Psoas muscle (tissue), 8 donors: ENCODE measurements at places on chromosomes 16 and 17. TPM values are rescaled to one million over a fixed set of nuclear protein-coding genes. Genes with fewer than 3 reads are reported as not detected.

GRCh38 chr17:50457621-50458020 is 11.1 kb downstream of the CHAD start:
- H3K27me3 ChIP-seq, result no peaks in the 10 kb centered on the region
- peaks cover 4% of the 10 kb centered on the region for H3K36me3 ChIP-seq
- no peak overlapping the region for H3K27ac ChIP-seq

- no peaks in the 10 kb centered on the region for H3K36me3 ChIP-seq
- no peaks in the 10 kb centered on the region for H3K27me3 ChIP-seq
- no peak within 1 kb of the TSS for H3K27ac ChIP-seq
These were observed at the start of gene CHST5 for GRCh38 chr16:75535901-75536300. TSS of gene CHST5 (minus strand) at chr16:75536108. CDS start at chr16:75530384, 5,724 bp downstream.

- peak overlapping the region; percentile 66 for H3K27ac ChIP-seq
- DNase-seq, result peak; percentile 83
- H3K4me1 ChIP-seq, result peaks cover 5% of the 10 kb centered on the region
- H3K27me3 ChIP-seq, result no peaks in the 10 kb centered on the region
These were observed 792 bp downstream of the TMEM231 start for GRCh38 chr16:75555213-75555706.

- H3K27ac ChIP-seq, result no peak overlapping the region
- H3K4me3 ChIP-seq, result no peak overlapping the region
- no peaks in the 10 kb centered on the region for H3K36me3 ChIP-seq
- no peaks in the 10 kb centered on the region for H3K27me3 ChIP-seq
- no peak for DNase-seq
These were observed 97.1 kb downstream of the KCNJ2 start for GRCh38 chr17:70266394-70266793.

DNA sequence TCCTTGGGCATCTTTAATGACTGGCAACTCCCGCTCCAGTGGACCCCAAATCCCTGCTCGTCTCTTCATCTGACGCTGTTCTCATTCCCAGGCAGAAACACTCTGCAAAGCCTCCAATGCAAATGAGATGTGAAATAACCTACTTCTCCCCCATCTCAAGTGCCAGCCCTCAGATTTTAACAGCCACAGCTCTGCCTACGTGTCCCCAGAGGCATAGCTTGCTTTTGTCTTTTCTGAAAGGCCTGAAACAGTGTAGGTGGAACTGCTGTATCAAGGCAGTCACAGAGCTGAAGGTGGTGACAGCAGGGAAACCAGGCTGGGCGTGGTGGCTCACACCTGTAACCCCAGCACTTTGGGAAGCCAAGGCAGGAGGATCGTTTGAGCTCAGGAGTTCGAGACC is 14.7 kb downstream of the RPH3AL start:
- no peak overlapping the region for H3K27ac ChIP-seq
- no peak overlapping the region for H3K4me3 ChIP-seq
- peaks cover 19% of the 10 kb centered on the region for H3K4me1 ChIP-seq
- no peaks in the 10 kb centered on the region for H3K36me3 ChIP-seq

GRCh38 chr17:29709866-29710519 is 87.3 kb upstream of the CORO6 start:
- H3K36me3 ChIP-seq, result no peaks in the 10 kb centered on the region
- peak overlapping the region; percentile 57 for H3K4me3 ChIP-seq
- H3K4me1 ChIP-seq, result peaks cover 77% of the 10 kb centered on the region
- peak overlapping the region; percentile 80 for H3K27ac ChIP-seq

GRCh38 chr17:8123695-8124349 is at the start of gene HES7:
TSS of gene HES7 (minus strand) at chr17:8124106. CDS start at chr17:8124084, 22 bp downstream.
- H3K27ac ChIP-seq, result no peak within 1 kb of the TSS
- peak within 1 kb of the TSS; percentile 77 for H3K4me3 ChIP-seq
- H3K27me3 ChIP-seq, result no peaks in the 10 kb centered on the region
- DNase-seq, result no peak
- H3K36me3 ChIP-seq, result no peaks in the 10 kb centered on the region

DNA sequence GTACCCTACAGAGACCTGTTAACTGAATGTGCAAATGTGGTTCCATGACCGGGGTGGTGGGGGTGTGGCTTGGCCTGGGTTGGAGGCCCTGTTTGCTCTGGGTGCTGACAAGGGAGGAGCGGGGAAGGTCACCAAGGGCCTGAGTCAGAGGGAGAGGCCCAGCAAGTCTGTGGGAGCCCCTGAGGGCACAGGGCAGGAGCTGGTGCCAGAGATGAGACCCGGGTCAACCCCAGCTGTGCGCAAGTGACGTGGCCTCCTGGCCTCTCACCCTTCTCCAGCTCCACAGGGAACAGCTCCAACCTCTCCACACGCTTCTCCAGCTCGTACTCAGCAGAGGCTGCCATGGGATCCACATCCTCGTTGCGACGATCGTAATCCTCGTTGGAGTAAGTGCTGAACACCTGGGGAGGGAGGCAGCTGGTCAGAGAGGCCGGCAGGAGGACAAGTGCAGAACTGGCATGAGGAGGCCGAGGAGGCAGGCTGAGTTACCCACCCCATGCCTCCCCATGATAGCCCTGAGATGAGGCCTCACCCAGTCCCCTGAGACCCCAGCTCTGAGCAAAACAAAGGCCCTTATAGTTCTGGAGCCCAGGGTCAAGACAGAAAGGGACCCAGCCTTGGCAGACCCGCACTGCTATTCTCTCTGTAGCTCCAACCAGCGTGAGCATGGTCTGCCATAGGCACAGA is 5.5 kb downstream of the PPP1R9B start:
- DNase-seq, result peak; percentile 85
- H3K27ac ChIP-seq, result peak overlapping the region; percentile 36
- H3K27me3 ChIP-seq, result no peaks in the 10 kb centered on the region
- H3K36me3 ChIP-seq, result peaks cover 7% of the 10 kb centered on the region
- H3K4me1 ChIP-seq, result peaks cover 42% of the 10 kb centered on the region

- peak overlapping the region; percentile 87 for H3K4me3 ChIP-seq
- no peaks in the 10 kb centered on the region for H3K36me3 ChIP-seq
- H3K4me1 ChIP-seq, result no peaks in the 10 kb centered on the region
These were observed 715 bp downstream of the TLCD3A start for GRCh38 chr17:732902-733720.

DNA sequence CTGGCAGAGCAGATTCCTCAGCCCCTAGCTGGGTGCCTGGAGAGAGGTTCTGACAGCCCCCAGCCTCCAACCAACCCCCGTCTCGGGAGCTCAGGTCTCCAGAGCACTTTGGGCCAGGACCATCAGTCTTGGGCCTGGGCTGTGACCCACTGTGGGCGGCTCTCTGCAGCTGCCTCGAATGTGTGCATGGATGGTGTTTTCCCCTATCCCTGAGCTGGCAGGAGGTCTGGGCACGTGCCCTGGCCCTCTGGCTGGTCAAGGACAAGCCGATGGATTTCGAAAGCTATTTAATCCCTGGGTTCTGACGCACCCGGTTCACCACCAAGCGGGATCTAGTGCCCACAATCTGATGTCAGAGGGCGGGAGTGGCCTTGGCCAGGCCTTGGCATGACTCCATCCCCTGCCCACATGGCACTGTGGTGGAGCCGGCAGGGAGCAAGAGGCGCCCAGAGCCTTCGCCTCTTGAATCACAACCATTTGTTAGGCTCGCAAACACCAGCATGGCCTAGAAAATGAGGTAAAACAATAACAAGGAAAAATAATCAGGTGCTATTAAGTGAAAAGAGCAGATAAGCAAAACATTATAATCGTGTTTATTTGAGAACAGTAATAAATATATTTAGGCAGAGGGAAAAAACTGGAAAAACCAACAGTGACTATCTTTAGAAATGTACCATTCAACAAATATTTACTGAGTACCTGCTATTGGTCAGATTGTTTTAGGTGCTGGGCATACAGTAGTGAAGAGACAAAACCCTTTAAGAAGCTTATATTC is 69.3 kb upstream of the TOB1 start:
- peaks cover 42% of the 10 kb centered on the region for H3K4me1 ChIP-seq
- H3K27ac ChIP-seq, result peak overlapping the region; percentile 99
- H3K27me3 ChIP-seq, result no peaks in the 10 kb centered on the region
- H3K4me3 ChIP-seq, result no peak overlapping the region
- no peaks in the 10 kb centered on the region for H3K36me3 ChIP-seq

GRCh38 chr17:15469260-15469659 is 1.8 kb upstream of the CDRT4 start:
- H3K27ac ChIP-seq, result no peak overlapping the region
- peak; percentile 59 for DNase-seq
- no peak overlapping the region for H3K4me3 ChIP-seq
- H3K4me1 ChIP-seq, result peaks cover under 1% of the 10 kb centered on the region
- H3K27me3 ChIP-seq, result no peaks in the 10 kb centered on the region

GRCh38 chr16:54280751-54281150 is 5.8 kb downstream of the IRX3 start:
- H3K4me1 ChIP-seq, result no peaks in the 10 kb centered on the region
- no peak overlapping the region for H3K4me3 ChIP-seq
- no peaks in the 10 kb centered on the region for H3K36me3 ChIP-seq
- no peak for DNase-seq

DNA sequence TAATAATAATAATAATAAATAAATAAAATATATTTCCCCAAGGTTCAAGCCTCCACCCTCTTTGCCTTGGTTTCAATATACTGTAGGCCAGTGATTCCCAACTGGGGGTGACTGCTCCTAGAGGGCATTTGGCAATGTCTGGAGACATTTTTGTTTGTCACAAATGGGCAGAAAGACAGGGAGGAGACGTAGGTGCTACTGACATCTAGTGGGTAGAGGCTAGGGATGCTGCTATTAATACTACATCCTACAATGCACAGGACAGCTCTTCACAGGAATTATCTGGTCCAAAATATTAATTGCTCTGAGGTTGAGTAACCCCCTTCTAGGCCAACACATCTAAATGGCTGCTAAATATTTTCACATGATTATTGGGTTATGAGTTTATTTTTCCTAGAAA is 12.8 kb upstream of the PRR14 start:
- peaks cover 16% of the 10 kb centered on the region for H3K4me1 ChIP-seq
- no peaks in the 10 kb centered on the region for H3K27me3 ChIP-seq
- DNase-seq, result no peak

DNA sequence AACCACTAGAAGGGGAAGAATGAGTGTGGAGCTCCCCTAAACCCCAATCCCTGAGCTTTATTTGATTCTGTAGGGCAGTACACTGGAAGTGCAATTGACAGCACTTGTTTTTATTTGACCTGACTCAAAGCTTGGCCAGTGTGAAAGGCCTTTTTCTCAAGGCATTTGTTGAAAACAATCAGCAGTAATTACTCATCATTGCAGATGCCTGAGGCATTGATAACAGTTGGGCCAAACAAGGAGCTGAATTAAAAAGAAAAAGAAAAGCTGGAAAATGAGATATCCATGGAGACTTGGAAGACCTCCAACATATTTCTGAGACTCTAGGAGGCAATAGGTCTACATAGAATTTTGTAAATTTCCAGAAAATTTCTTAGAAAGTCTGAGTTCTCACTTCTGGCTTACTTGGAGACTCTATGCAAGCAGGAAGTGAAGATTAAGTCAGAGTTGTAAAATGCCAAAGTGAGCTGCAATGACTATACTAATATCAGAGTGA is 200.8 kb upstream of the KCNJ16 start:
- no peak overlapping the region for H3K4me3 ChIP-seq
- H3K27me3 ChIP-seq, result no peaks in the 10 kb centered on the region
- no peaks in the 10 kb centered on the region for H3K4me1 ChIP-seq
- DNase-seq, result no peak
- no peaks in the 10 kb centered on the region for H3K36me3 ChIP-seq

DNA sequence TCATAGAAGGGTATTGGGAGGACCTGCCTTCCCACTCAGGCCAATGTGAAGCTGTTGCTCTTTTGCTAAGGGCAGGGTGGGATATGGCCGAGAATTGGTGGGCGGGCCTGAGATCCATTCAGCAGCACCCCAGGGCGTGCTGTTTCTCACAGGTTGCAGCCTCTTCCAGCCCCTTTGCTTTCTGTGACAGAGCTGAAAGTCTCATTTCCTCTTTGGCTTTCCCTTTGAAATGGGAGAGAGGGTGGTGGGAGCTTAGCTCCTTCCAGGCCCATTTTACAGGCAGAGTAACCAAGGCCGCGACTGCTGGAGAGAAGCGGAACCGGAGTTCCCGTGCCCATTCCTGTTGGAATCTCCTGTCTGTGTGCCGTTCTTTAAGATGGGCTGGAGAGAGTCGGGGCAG is 183.0 kb downstream of the RAB11FIP4 start:
- no peak overlapping the region for H3K27ac ChIP-seq
- H3K4me1 ChIP-seq, result peaks cover 22% of the 10 kb centered on the region
- no peak for DNase-seq
- H3K27me3 ChIP-seq, result no peaks in the 10 kb centered on the region
- H3K36me3 ChIP-seq, result no peaks in the 10 kb centered on the region

The ITGAL gene
- total RNA-seq, result 3.0 TPM

The TEKT5 gene
- not detected for total RNA-seq

The GRB7 gene
- total RNA-seq, result not detected

The NUDT16L1 gene
- 20.2 TPM for total RNA-seq

The CTRB2 gene
- not detected for total RNA-seq

The WNT9B gene
- total RNA-seq, result not detected

The SMIM5 gene
- 0.17 TPM for total RNA-seq

The PIK3R5 gene
- 1.6 TPM for total RNA-seq

The KCNH6 gene
- total RNA-seq, result not detected
